ENCODE measurements at places on chromosomes 3 and 15. TPM values are rescaled to one million over a fixed set of nuclear protein-coding genes. Genes with fewer than 3 reads are reported as not detected.

LRRK1 gene
- polyA plus RNA-seq = 2.4 TPM

FSIP1 gene
- 0.85 TPM for polyA plus RNA-seq

LRRC2 gene
- polyA plus RNA-seq = 0.46 TPM

PDZRN3 gene
- polyA plus RNA-seq = 82.1 TPM

STX19 gene
- 4.8 TPM for polyA plus RNA-seq

ABHD5 gene
- polyA plus RNA-seq = 14.3 TPM
